ENCODE measurements at places on chromosomes 7 and 10.

DNA sequence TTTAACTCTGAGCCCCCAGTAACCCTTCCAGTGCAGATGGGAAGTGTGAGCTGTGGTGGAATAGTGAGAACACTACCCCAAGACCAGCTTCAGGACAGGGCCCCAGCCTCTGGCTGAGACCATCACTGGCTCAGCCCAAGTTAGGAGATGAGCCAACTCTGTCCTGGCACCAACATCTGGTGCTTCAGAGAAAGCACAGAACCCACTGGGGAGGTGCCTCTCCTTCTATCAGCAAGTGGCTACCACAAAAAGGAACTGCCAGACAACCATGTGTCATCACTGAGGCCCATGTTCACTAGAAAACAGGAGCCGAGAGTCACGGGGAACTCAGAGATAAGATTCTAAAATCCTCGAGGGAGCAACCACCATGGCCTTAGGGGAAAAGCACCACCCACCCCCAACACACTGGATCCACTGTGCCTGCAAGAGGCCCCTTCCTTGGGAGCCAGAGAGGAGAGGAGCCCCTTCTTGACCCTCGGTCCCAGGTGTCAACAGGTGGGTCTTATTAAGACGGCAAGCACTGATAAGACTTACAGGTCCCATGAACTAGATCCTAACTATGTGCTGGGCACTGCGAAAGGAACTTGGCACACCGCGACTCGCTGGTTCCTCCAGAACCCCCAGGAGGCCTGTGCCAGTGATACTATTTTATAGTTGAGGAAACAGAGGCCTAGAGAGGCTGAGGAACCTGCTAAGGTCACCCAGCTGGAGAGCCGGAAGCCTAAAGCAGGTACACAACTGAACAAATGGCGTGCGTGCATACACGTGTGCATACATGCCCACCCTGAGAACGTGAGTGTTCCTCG is 102.7 kb downstream of the FAM53B start:
- DNase-seq = peak; percentile 55

GRCh38 chr10:23367896-23368595 is 23.4 kb upstream of the C10orf67 start:
- no peak for DNase-seq

DNA sequence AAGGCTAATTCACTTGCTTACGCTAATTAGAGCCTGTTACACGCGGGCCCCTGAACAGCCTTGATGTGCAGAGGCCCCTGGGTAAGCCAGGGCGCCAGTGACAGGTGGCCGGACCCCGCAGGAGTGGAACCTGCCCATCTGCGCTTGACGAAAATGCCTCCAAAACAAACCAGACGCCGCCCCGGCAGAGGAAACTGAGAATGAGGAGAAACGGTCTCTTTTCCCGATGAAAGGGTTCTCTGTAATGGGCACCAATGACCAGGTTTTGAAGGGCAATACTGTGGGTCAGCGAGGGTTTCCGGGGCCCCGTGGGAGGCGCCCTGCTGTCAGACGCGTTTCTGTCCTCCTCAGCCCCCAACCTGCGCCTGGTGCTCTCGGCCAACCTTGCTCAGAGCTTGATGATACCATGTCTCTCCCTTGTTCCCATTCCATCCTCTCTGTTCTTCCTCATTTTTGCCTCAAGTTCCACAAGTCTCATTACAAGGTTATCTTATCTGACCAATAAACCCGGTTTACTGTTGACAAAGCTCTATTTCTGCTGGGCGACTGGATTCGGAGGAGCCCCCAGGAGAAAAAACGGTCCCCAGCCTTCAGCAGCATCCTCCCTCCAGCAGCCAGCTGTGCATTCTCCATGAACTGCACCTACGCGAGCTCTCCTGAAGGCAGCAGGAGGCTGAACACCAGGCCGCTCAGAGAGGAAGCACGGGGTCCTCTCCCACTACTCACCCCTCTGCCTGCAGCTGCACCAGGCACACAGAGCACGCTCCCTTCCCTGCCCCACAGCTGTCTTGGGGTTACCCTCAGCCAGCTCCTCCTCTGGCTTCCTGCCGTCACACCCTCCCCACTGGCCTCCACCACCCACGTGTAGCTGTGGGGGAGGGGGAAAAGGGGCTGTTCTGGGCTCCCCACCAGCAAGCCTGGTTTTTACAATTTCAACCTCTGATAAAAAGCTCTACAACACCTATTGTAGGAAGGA is 202.0 kb downstream of the MAD1L1 start:
- DNase-seq = no peak

DNA sequence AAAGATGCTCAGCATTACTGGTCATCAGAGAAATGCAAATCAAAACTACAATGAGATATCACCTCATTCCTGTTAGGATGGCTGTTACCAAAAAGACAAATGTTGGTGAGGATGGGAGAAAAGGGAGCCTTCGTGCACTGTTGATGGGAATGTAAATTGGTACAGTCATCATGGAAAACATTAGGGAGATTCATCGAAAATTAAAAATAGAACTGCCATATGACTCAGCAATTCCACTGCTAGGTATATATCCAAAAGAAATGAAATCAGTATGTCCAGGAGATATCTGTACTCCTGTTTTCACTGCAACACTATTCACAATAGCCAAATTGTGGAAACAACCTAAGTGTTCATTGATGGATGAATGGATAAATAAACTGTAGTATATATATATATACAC is 228.1 kb downstream of the ACTR3B start:
- no peak for DNase-seq

- DNase-seq = no peak
Measured at GRCh38 chr10:133316266-133316665, 7.6 kb downstream of the ZNF511 start.

DNA sequence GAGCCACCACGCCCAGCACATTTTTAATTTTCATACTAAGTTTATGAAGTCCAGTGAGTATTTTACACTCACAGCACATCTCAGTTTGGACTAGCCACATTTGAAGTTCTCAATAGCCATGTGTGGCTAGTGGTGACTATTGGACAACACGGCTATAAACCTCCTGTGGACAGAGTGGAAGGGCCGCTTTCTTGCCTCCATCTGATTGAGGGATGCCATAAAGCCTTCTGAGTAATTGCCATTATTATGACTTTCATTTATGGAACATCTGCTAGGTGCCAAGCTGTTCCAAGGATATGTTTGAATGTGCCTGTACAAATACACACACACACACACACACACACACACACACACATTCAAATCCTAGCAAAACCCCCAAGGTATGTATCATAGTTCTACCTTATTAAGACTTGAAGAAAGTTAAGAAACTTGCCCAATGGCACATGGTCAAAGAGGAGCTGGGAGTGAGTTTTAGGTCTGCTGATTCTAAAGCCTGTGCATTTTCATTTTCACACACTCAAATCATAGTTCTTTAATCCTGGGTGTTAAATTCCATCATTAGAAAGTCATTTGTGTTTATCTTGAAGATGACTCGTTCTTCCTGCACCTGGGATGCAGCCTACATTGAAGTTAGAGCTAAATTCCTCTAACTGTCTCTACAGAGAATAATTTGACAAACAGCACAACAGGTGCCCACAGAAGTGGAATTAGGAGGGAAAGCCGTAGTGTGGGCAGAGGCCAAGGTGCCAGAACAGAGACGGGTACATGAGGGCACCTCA is 143.3 kb downstream of the PKD1L1 start:
- no peak for DNase-seq

DNA sequence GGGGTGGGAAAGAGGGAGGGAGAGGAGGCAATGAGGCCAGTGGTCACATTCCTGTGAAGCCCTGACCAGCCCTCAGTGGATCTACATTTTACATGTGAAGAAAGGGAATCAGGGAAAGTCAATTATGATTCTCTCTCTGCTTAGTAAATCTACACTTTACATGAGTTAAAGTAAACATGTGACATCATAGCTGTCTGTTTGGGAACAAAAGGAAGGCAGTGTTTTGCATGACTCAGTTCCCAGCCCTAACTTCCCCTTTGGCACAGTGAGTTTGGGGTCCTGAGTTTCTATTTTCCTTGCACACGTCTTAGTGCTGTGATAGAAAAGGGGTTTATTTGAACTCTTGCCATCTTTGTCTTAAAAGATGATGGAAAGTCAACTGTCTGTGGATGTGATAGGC is 615.1 kb downstream of the SDK1 start:
- no peak for DNase-seq

- DNase-seq = no peak
Measured at GRCh38 chr7:151682831-151683614, 163.3 kb upstream of the RHEB start.

GRCh38 chr10:98169379-98169778 is 34.9 kb downstream of the R3HCC1L start:
- DNase-seq = no peak

- no peak for DNase-seq
Measured at GRCh38 chr7:131540491-131541162, 15.8 kb downstream of the PODXL start.

DNA sequence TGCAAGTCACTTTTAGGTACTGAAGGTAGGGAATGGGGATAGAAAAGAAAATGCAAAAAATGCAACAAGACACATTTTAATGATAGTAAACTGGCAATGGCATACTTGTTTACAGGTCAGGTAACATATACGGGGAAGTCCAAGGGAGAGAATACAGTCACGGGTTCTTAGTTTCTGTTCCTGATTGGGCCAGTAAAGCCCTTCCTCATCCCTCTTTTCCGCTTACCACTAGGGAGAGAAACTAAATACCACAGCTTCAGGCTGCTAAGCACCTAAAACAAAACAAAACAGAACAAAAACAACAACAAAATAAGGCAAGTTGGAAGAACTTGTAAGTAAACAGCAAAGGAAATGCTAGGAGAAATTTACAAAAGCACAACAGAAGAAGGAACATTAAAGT is 65.2 kb upstream of the OGDHL start:
- no peak for DNase-seq

- DNase-seq = no peak
Measured at GRCh38 chr10:76338187-76338586, 906.8 kb downstream of the LRMDA start.

GRCh38 chr7:130296221-130296951 is 3.4 kb downstream of the CPA4 start:
- DNase-seq = no peak

DNA sequence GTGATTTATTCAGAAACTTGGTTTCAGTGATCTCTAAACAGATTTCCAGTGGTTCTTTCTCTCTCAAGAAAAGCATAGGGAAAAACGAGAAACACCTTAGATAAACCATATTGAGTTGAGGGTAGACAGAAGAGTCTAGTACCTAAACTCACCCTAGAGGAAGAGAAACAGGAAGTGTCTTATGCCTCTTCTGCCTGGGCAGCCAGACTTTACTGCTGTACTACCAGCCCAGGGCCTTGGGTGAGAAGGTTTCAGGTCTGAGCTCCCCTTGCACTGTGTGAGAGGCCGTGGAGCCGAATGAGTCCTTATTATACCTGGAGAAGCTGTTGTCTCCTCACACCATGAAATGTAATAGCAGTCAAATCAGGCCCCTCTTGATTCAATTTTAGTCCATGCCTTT is 18.2 kb downstream of the HIF1AN start:
- no peak for DNase-seq

DNA sequence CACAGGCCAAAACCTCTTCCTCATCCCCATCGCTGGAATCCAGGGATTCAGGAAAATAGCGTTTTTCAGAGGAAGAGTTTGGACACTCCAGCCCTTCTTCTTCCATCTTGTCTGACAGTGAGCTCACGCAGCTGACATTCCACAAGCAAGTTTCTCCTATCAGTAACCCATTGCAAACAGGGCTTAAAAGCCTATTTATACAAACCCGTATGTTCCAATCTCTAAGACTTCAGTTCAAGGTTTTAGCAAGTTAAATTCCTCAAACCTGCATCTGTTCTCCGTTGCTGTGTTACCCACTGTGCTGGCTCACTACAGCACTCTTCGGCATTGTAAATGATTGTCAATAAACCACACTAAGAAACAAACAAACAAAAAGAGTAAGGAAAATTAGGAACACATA is 373 bp downstream of the DHX32 start:
- DNase-seq = no peak

GRCh38 chr7:3138997-3139396 is 95.3 kb upstream of the CARD11 start:
- no peak for DNase-seq

DNA sequence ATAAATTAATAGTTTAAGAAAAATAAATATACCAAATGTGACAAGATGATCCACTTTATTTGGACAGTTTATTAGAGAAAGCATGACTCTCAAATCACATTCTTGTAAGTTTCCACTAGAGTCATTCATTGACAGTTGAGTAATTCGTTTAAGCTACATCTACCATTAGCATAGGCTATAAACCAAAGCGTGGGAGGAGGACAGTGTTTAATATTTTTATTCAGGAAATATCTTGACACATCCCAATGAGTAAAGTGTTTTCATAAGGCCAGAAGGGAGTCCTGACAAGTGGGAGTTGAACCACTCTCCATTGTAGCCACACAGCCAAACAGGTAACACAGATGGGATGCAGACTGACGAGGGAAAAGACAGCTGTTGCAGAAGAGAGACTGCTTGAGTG is 386.5 kb upstream of the SEMA3D start:
- DNase-seq = no peak

DNA sequence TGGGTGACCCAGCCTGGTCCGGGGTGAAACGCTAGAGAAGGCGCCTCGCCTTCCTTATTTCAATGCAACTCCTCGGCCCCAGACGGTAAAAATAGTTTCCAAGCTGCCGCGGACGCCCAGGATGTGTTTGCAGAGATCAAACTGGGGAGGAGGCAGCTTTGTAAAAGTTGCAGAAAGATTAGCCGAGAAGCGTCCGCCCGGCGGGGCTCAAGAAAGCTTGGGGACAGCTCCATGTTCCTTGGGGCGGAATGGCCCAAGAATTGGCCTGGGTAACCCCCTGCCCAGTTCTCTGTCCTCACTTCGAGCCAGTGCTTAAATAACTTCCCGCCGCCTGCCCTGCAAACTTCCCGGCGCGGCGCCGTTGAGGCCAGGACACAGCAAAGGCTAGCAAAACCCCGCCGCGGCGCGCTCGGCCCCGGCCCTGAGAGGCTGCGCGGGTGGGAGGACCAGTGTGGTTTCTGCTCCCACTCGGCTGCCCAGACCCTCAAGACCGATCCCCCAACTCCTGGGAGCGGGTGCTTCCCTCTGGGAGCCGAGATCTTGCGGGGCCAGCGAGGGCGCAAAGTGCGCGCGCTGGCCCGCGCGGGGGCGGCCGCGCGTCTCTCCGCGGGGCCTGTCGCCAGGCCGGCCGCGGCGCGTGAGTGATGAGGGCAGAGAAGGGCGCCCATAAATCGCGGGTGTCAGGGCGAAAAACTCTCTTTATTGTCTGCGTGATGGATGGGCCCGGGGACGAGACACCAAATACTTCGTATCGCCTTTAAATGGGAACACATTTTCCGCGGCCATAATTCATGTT is 6.3 kb upstream of the ZNF503 start:
- no peak for DNase-seq

DNA sequence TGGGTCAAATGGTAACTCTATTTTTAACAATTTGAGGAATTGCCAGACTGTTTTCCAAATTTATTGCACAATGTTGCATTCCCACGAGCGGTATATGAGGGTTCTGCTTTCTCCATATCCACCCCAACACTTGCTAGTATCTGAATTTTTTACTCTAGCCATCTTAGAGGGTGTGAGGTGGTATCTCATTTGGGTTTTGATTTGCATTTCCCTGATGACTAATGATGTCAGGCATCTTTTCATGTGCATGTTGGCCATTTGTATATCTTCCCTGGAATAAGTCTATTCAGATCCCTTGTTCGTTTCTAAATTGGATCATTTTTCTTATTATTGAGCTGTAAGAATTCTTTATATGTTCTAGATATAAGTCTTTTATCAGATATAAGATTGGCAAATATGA is 97.7 kb downstream of the TPK1 start:
- DNase-seq = no peak
